ENCODE measurements at places on chromosomes 7 and 10. TPM values are rescaled to one million over a fixed set of nuclear protein-coding genes. Genes with fewer than 3 reads are reported as not detected.
A peak's percentile ranks its signal among the peaks of the same experiment; 100 is the strongest.

The CPA2 gene
- total RNA-seq, result not detected

The CALHM2 gene
- 1.9 TPM for total RNA-seq

The SOSTDC1 gene
- total RNA-seq, result 0.18 TPM

GRCh38 chr7:124411796-124412195 is 353.8 kb downstream of the GPR37 start:
- H3K27ac ChIP-seq, result no peak overlapping the region
- H3K36me3 ChIP-seq, result no peaks in the 10 kb centered on the region
- H3K27me3 ChIP-seq, result no peaks in the 10 kb centered on the region
- H3K4me1 ChIP-seq, result no peaks in the 10 kb centered on the region
- H3K4me3 ChIP-seq, result no peak overlapping the region
- DNase-seq, result no peak

- H3K27me3 ChIP-seq, result peaks cover 10% of the 10 kb centered on the region
- H3K4me3 ChIP-seq, result no peak overlapping the region
- no peak overlapping the region for H3K27ac ChIP-seq
- H3K36me3 ChIP-seq, result peaks cover 17% of the 10 kb centered on the region
Measured at GRCh38 chr7:158286210-158286609, 301.4 kb downstream of the PTPRN2 start.

The VGF gene
- total RNA-seq, result 0.77 TPM

- H3K27ac ChIP-seq, result no peak overlapping the region
- H3K36me3 ChIP-seq, result peaks cover 13% of the 10 kb centered on the region
- DNase-seq, result no peak
- no peak overlapping the region for H3K4me3 ChIP-seq
- H3K4me1 ChIP-seq, result no peaks in the 10 kb centered on the region
- H3K27me3 ChIP-seq, result peaks cover 2% of the 10 kb centered on the region
Measured at GRCh38 chr10:72612203-72612826, 13.6 kb downstream of the MICU1 start.

- no peaks in the 10 kb centered on the region for H3K36me3 ChIP-seq
- H3K27ac ChIP-seq, result no peak overlapping the region
- no peak for DNase-seq
- H3K27me3 ChIP-seq, result peaks cover 8% of the 10 kb centered on the region
- H3K4me1 ChIP-seq, result no peaks in the 10 kb centered on the region
Measured at GRCh38 chr10:48452879-48453412, 146.5 kb downstream of the MAPK8 start.

DNA sequence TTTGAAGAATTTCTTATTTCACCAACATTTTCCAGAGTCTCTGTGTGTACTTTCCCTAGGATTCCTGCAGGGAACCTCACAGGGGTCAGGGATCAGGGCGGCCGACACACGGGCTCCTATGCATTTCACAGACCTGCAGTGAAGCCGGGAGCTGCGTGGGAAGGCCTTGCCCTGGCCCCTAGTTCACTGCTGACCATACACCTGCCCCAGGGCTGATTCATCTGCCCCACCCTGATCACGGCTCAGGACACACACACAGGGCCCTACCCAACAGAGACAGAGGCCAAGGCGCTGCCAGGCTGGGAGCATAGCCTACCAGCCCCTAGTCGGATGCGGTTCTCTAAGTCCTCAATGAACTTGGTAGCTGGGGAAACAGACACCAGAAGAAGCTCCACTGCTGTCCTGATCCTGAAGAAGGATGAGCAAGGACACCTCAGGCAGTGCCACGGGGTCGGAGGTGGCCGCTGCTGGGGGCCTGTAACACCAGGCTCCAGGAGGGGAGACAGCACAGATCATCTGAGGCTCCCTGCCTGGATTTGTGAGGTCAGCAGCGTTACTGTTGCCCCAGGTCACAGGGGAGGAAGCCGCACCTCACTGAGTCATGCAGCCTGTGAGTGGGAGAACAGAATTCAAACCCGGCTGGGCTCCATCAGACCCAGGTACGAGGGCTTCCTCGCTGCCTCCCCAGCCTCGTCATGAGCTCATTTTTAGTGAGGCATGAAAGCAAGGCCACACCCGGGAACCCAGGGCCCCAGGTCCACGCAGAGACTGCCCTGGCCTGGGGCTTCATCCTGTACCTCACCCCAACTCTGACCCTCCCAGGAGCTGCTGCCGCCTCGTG is 278.8 kb upstream of the PPP2R2D start:
- H3K4me3 ChIP-seq, result no peak overlapping the region
- H3K4me1 ChIP-seq, result no peaks in the 10 kb centered on the region
- DNase-seq, result no peak
- H3K27me3 ChIP-seq, result peaks cover 17% of the 10 kb centered on the region
- peaks cover 19% of the 10 kb centered on the region for H3K36me3 ChIP-seq

The SLC26A5 gene
- 3.0 TPM for total RNA-seq

The LMTK2 gene
- 32.5 TPM for total RNA-seq

DNA sequence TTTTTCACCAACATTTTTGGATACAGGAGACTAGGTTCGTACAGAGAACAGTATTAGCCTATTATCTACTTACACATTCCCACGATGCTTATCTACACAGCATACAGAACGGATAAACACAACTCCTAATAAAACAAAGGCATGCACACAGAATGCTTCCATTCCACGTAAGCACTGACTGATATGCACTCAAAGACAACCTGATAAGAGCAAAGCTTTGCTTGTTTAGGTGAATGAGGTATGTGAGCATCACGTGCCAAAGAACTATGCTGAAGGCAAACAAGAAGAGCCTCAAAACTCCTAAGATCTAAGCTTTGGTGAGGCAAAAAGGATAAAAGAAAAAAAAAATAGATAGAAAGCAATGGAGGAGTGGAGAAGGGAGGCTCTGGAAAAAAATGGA is 413.5 kb upstream of the LRRN3 start:
- H3K27me3 ChIP-seq, result no peaks in the 10 kb centered on the region
- no peak overlapping the region for H3K27ac ChIP-seq
- H3K4me1 ChIP-seq, result peaks cover 12% of the 10 kb centered on the region
- H3K4me3 ChIP-seq, result no peak overlapping the region
- DNase-seq, result no peak

- peak overlapping the region; percentile 94 for H3K4me3 ChIP-seq
- H3K36me3 ChIP-seq, result peaks cover 14% of the 10 kb centered on the region
- H3K27me3 ChIP-seq, result peaks cover 5% of the 10 kb centered on the region
- H3K4me1 ChIP-seq, result peaks cover 23% of the 10 kb centered on the region
- H3K27ac ChIP-seq, result peak overlapping the region; percentile 55
- no peak for DNase-seq
Measured at GRCh38 chr7:7567898-7568531, 1.3 kb downstream of the MIOS start.

DNA sequence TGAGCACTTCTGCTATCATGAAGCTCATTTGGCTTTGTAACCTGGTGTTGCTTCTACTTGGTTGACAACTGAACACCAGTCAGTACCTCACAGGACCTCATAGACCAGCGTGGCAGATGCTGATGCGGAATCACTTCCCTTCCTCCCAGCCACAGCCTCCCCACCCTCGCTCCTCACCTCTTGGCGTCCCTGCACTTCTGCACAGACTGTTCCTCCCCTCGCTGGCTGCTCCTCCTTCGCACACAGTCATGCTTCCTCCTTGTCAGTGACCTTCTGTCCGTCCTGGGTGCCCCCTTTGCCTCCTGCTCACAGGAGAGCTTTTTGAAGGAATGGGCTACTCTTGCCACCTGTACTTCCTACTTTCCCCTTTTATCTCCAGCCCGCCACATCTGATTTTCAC is 61.4 kb upstream of the CTBP2 start:
- no peaks in the 10 kb centered on the region for H3K36me3 ChIP-seq
- peaks cover 16% of the 10 kb centered on the region for H3K4me1 ChIP-seq
- H3K4me3 ChIP-seq, result no peak overlapping the region
- DNase-seq, result no peak
- H3K27ac ChIP-seq, result no peak overlapping the region

GRCh38 chr10:43870968-43871439 is 222.3 kb upstream of the ZNF32 start:
- no peak for DNase-seq
- H3K4me3 ChIP-seq, result no peak overlapping the region
- H3K4me1 ChIP-seq, result no peaks in the 10 kb centered on the region
- H3K27ac ChIP-seq, result no peak overlapping the region
- no peaks in the 10 kb centered on the region for H3K36me3 ChIP-seq

DNA sequence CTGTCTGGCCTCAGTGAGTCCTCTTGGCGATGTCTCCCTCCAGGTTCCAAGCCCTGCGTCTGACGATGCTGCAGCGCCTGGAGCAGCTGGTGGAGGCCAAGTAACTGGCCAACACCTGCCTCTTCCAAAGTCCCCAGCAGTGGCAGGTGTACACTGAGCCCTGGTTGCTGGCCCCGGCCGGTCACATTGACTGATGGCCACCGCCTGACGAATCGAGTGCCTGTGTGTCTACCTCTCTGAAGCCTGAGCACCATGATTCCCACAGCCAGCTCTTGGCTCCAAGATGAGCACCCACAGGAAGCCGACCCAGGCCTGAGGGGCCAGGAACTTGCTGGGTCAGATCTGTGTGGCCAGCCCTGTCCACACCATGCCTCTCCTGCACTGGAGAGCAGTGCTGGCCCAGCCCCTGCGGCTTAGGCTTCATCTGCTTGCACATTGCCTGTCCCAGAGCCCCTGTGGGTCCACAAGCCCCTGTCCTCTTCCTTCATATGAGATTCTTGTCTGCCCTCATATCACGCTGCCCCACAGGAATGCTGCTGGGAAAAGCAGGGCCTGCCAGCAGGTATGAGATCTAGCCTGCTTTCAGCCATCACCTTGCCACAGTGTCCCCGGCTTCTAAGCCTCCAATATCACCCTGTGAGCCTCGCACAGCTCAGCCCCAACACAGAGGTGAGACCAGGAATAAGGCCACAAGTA is 7.3 kb upstream of the ZNF22 start:
- H3K4me1 ChIP-seq, result peaks cover 40% of the 10 kb centered on the region
- peaks cover 3% of the 10 kb centered on the region for H3K36me3 ChIP-seq
- peaks cover 17% of the 10 kb centered on the region for H3K27me3 ChIP-seq
- no peak overlapping the region for H3K27ac ChIP-seq

The DNA2 gene
- total RNA-seq, result 14.5 TPM

DNA sequence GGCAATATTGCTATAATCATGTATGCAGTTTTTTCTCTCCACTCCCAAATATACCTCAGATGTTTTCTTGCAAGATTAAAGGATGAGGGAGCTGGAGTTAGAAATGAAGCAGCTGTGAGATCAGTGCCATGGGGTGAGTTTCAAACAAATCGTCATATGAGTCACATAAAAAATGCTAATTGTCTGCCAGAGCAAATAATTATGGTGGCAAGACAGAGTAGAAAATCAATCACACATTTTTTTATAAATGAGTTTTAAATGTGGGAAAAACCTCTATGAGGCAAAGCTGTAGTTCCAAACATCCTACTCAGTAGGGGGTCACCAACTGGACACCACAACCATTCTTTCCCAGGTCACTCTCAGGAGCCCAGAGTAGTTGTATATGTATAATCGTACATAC is 55.3 kb downstream of the CH25H start:
- H3K27me3 ChIP-seq, result no peaks in the 10 kb centered on the region
- peaks cover 16% of the 10 kb centered on the region for H3K4me1 ChIP-seq
- DNase-seq, result no peak
- peaks cover 10% of the 10 kb centered on the region for H3K36me3 ChIP-seq

The FBXL13 gene
- total RNA-seq, result 3.4 TPM

The ADAM12 gene
- 9.0 TPM for total RNA-seq

- H3K4me1 ChIP-seq, result peaks cover 14% of the 10 kb centered on the region
- H3K36me3 ChIP-seq, result peaks cover 19% of the 10 kb centered on the region
- DNase-seq, result no peak
- no peak overlapping the region for H3K27ac ChIP-seq
- H3K4me3 ChIP-seq, result no peak overlapping the region
- no peaks in the 10 kb centered on the region for H3K27me3 ChIP-seq
Measured at GRCh38 chr10:6516281-6516928, 63.7 kb downstream of the PRKCQ start.

DNA sequence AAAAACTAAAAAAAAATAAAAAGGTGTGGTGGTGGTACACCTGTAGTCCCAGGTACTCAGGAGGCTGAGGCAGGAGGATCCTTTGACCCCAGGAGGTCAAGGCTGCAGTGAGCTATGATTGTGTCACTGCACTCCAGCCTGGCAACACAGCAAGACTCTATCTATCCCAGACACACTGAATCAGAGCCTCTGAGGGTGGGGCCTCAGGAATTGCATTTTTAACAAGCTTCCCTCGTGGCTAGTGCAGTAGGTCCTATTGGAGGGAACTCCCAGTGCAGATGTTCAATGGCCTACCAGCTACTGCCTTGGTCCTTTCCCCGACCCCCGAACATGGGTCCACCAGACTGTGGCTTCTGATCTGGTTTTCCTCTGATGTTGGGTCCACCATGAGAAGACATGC is 14.9 kb downstream of the STRA8 start:
- H3K27ac ChIP-seq, result no peak overlapping the region
- H3K27me3 ChIP-seq, result peaks cover 2% of the 10 kb centered on the region
- H3K4me3 ChIP-seq, result no peak overlapping the region
- H3K4me1 ChIP-seq, result peaks cover 7% of the 10 kb centered on the region

DNA sequence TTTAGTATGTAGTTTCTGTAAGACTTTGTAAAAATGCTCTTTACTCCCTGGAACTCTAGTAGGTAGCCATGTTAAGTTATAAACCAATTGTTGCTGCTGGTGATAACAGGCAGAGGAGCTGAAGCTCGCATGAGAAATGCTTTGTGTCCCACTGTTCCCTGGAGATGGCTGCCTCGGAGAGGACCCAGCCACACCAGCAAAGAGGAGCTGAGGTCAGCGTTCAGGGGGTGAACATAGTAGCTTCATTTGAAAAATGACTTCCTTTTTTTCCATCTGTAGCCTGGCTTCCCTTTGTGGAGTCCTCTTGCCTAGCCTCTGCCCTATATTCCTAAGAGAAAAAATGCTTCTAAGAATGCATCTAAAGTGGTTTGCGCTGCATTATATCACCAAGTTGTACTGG is 20.3 kb downstream of the CELF2 start:
- peaks cover 31% of the 10 kb centered on the region for H3K4me1 ChIP-seq
- H3K36me3 ChIP-seq, result no peaks in the 10 kb centered on the region
- H3K4me3 ChIP-seq, result no peak overlapping the region
- H3K27me3 ChIP-seq, result no peaks in the 10 kb centered on the region
- no peak for DNase-seq

GRCh38 chr7:80711531-80711930 is 73.1 kb downstream of the CD36 start:
- peaks cover 5% of the 10 kb centered on the region for H3K36me3 ChIP-seq
- no peak overlapping the region for H3K4me3 ChIP-seq
- no peaks in the 10 kb centered on the region for H3K4me1 ChIP-seq
- DNase-seq, result no peak
- no peak overlapping the region for H3K27ac ChIP-seq
- H3K27me3 ChIP-seq, result no peaks in the 10 kb centered on the region

Measured in endothelial cell (in vitro differentiated cells).